ENCODE measurements at places on chromosomes 7 and 10.

- no peak for DNase-seq
These were observed 274.2 kb downstream of the ADARB2 start for GRCh38 chr10:1462994-1463633.

- DNase-seq: no peak
These were observed 1.3 kb downstream of the ABCB1 start for GRCh38 chr7:87599336-87599735.

DNA sequence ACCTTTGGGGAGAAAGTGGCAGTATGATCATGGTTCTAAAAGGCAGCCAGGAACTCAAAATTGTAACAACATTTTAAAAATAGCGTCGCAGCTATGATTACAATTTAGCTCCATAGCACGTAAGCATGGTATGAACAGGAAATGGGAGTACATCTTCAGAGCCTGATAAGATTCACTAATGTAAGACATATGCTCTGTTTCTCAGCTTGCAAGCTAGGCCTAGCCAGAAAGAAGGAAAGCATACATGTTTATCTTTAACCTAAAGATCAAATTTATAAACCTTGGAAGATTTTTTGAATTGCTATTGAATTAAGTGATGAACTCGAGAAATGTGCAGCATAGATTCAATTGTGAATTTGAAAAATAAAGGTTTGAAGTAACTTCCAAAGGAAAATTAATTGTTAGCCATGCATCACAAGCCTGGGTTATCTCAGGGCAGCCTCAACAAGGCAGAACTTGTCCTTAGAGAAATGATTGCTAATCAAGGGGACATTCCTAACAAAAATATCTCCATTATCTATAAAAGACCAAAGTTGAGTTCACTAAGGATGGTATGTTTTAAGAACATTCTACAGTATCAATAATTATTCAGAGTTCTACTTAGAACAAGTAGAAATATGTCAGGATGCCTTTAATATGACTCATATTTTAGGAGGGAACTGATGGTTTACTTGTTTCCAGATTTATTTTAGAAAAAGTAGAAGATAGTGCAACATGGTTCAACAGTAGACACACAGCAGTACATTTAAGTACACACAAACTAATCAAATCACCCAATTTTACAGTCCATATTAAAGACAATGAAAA is 38.8 kb upstream of the SEPTIN7 start:
- no peak for DNase-seq

GRCh38 chr7:461117-461452 is 58.6 kb downstream of the PDGFA start:
- no peak for DNase-seq

- no peak for DNase-seq
These were observed 18.2 kb upstream of the ZNF862 start for GRCh38 chr7:149819961-149820340.

DNA sequence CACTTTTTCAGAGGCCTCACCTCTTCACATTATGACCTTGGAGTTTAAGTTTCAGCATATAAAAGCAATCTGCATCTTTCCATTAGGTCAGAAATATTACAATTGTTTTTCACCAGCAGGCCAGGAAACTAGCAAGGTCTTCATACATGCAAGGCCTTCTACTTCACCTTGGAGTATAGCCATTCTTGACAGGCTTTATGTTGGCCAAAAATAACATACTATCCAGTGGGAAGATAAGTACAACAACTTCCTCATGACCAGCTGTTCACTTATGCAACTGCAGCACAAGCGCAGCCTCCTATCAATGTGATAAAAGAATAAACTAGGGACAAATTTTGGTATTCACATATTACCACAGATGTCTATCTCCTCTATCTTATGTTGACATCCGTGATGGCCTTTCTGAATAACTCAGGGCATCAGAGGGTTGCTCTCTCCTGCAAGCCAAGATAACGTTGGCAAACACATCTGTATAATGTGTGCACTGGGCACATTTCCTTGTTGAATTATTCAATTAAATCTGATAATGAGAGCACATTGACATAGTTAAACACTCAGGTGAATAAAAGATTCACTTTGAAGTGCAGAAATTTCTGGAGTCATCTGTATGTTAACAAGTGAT is 239.8 kb downstream of the FZD1 start:
- DNase-seq: no peak

- no peak for DNase-seq
These were observed 21.3 kb upstream of the ELN start for GRCh38 chr7:74006451-74007241.

DNA sequence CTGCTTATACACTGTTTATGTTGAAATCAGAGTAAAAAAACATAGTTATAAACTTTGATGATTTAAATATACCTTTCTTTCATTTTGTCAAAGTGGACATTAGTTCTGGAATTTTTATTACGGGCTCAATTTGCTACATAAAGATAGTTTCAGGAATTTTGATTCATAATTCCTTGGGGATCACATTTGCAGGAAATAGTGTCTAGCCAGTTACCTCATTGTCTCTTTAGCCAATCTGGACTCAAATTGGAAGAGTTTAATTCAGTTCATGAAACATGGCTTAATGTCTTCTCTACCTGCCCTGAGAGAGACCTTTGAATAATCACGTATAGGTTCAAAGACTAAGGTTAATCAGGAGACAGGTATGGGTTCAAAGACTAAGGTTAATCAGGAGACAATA is 262.6 kb downstream of the HGF start:
- no peak for DNase-seq

DNA sequence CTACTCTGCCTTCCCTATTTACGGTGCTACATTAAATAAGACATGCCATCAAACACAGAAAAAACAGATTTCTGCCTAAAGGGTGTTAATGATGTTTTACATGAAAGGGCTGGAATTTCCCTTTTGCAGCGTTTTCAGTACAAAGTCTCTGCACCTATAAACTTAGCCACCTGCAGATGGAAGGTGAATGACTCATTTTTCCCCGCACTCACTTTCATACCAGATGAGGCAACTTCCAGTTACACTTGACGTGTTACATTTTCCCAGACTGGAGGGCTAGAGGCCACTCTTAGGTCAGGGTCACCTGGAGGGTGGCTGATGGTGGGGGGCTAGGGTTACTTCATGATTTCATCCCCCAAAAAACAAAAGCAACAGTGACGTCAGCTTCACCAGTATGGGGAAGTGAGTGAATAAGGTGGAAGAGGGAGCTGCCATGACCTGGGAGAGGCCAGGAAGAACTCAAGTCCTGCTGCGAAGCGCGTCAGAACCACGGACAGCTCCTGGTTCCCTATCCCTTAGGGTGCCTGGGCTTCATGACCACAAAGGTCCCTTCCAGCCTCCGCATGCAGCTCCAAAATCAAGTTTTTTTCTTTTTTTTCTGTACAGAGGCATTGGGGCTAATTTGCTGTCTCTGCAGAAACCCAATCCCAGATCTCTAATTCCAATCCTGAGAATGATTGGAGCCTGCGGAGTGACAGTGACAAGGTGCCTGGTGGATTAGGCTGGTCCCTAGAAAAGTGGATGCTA is 94.0 kb downstream of the ADARB2 start:
- no peak for DNase-seq

DNA sequence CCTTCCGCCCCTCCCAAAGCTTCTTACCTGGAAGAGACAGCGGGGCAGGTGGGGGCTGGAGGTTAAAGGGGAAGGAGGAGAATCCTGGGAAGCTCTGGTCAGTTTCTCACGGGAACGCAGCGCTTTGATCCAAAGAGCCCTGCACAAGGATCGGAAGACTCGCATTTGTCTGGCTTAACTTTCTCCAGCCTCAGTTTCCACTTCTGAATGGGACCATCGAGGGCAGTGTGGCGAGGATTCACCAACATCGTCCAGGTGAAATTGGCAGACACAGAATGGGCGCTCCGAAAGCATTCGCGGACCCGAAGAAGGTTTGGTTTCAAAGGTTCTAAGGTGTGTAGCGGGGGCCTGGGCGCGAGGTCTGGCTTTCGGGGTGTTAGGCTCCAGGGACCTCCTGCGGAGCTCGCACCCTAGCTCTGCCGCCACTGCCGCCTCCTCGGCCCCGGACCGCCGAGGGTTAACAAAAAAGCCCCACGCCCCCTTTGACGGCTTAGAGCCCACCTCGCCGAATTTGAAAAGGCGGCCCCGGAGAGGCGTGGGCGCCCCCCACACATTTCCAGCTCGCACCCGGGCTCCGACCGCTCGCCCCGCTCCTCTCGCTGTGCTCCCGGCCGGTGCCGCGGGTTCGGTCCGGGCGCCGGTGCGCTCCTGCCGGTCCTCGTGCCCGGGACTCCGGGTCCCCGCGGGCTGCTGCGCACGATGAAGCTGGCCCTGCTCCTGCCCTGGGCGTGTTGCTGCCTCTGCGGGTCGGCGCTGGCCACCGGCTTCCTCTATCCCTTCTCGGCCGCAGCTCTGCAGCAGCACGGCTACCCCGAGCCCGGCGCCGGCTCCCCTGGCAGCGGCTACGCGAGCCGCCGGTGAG is at the start of gene COL26A1:
Gene COL26A1 (plus strand): TSS at position 542 of the 862 bp plus-strand sequence. CDS start 158 bp downstream, at position 700.
- no peak for DNase-seq

- DNase-seq: no peak
These were observed 160.6 kb downstream of the GRK5 start for GRCh38 chr10:119367841-119368549.

GRCh38 chr10:121911421-121911697 is 16.5 kb downstream of the ATE1 start:
- DNase-seq: no peak

GRCh38 chr7:93365341-93365740 is 133.2 kb downstream of the VPS50 start:
- DNase-seq: no peak

Measured in activated CD4-positive, alpha-beta T cell treated with anti-CD3 and anti-CD28 coated beads for 1 hour (primary cell).